ENCODE measurements at places on chromosomes 2 and 18.
A peak's percentile ranks its signal among the peaks of the same experiment; 100 is the strongest.

DNA sequence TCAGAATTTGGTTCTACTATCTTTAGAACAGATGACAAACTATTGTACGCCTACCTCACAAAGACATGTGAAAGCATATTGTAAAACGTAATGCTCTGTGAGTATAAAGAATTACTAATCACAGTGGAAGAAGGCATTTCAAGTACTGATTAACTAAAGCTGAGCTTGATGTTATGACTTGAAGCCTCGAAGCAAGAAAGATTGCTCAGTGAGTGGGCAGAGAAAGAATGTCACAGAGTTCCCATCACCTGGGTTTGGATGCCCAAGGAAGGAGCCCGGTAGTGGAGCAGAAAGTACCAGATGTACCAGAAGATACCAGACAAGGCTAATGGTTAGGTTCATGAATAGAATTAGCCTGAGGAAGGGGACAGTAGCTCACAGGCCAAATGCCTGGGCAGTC is 39.5 kb upstream of the FAM110C start:
- no peak for DNase-seq

DNA sequence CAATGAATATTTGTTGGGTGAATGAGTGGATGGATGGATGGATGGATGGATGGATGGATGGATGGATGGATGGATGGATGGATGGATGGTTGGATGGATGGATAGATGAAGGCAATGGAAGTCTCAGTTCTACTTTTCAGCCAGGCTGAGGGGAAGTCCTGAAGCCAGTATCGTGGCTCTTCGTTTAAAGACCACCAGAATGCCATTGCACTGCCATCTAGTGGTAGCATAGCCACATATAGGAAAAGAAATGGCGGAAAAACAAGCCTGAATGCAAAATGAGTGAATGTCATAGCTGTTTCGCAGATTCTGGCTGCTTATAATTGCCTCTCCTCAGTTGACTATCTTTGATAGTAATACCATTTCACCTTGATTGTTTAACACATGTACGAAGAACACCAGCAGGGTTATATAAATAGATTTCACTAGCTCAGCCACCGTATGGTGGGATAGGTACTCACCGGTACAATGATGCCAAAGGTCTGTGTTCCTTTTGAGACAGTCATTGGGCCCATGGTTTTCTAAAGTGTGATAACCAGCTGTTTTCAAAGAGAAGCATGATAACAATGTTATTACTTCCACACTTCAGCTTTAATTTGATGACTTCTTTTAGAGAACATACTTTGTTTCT is 62.3 kb upstream of the GREB1L start:
- DNase-seq, result peak; percentile 54

GRCh38 chr2:96116424-96116878 is at the start of gene ADRA2B:
Gene ADRA2B, minus strand, starts transcription at chr2:96116571. Its CDS starts 422 bp downstream, at chr2:96116149.
- peak; percentile 82 for DNase-seq

DNA sequence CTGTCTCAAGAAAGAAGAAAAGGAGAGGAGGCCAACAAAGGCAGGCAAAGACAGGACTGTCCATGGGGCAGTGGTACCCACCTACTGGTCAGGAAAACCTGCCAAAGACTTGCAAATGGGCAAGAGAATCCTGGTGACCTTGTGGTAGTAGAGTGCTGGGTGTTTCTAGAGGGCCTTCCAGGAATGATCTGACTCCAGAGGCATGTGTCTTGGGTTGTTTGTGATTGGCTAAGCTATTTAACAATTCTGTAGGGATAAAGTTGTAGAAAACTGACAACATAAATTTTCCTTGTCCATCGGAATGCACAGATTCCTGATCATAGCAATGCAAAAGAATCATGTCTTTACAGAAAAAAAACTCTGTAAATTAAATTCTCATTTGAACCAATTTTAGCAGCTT is 68.5 kb upstream of the ZNF532 start:
- no peak for DNase-seq

GRCh38 chr2:21818212-21818795 is 694.5 kb downstream of the TDRD15 start:
- no peak for DNase-seq

- no peak for DNase-seq
Measured at GRCh38 chr2:135768863-135769262, 27.2 kb downstream of the UBXN4 start.

GRCh38 chr2:95307036-95307435 is 9.9 kb downstream of the KCNIP3 start:
- no peak for DNase-seq

- no peak for DNase-seq
Measured at GRCh38 chr2:181072486-181073235, 92.3 kb downstream of the UBE2E3 start.

GRCh38 chr2:54073796-54074195 is 41.6 kb upstream of the ACYP2 start:
- no peak for DNase-seq

GRCh38 chr2:107728586-107728985 is 98.1 kb upstream of the RGPD4 start:
- no peak for DNase-seq

- no peak for DNase-seq
Measured at GRCh38 chr18:57980573-57981307, 63.3 kb upstream of the NEDD4L start.

- DNase-seq, result no peak
Measured at GRCh38 chr2:70008290-70008689, 46.9 kb upstream of the ASPRV1 start.

DNA sequence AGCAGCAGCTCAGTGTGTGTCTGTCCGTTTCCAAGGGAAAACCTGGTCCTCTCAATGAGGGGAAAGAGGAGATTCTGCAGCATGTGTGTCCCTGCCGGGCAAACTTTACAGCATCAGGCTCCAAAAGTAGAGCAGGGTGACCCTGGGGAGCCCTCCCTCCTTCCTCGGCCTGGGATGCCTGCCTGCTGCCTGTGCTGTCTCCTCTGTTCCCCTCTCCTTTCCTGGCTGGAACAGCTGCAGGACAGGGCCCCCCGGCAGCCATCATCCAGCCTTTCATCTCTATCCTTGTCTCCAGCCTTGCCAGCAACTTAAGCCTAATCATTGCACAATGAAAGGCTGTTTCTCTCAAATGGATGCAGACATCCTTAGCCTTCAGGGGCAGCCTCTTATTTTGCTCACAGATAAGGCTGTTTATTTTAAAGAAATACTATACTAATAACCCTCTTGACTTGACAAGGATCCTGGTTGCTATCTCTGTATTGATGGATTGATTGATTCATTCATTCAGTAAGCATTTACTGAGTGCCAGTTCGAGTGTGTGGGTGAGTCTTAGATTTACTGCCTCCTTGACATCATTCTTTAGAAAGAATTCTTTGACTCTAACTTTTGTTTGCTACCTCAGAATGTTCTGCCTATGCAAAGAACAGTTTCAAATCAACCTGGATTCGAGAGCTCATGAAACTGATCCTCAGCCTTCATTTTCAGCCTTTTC is 40.6 kb upstream of the EDAR start:
- no peak for DNase-seq

GRCh38 chr18:25457126-25457525 is 105.2 kb upstream of the ZNF521 start:
- no peak for DNase-seq

GRCh38 chr2:4340536-4340935 is 637.2 kb downstream of the DCDC2C start:
- DNase-seq, result no peak

- DNase-seq, result no peak
Measured at GRCh38 chr2:220273082-220273481, 645.7 kb downstream of the SLC4A3 start.

- DNase-seq, result no peak
Measured at GRCh38 chr2:46336283-46336959, 39.2 kb downstream of the EPAS1 start.

DNA sequence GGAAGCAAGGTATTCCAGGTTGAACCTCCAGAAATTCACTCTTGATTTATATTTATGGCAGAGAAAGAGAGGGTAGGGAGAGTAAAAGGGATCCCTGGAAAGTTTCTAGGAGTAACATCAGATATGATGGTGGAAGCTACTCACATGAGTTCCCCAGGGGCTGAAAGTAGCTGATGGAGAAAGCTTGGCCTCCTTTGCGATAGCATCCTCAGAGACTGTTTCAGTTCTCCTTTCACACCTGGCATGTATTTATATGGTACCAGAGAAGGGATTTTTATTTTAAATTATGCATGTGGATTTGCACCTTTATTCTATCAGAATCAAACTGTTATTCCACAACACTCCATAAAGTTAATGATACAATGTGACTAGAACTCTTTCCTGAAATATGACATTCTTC is 126.3 kb upstream of the OSR1 start:
- DNase-seq, result no peak

DNA sequence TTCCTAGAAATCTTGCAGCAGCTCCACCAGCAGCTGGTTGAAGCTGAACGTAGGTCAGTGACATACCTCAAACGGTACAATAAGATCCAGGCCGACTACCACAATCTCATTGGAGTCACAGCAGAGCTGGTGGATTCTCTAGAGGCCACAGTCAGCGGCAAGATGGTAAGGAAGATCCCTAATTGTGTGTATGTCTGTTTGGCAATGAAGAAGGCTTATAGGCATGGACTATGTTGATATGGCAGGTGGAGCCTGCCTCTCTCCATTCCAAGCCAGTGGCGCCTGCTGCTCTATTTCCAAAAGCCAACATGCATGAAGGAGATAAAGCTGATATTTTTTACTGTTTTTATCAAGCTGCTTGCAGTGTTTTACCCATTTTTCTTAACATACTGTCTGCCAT is 36.8 kb downstream of the ARMC9 start:
- DNase-seq, result no peak

GRCh38 chr2:143928613-143929012 is 591.3 kb downstream of the ZEB2 start:
- no peak for DNase-seq

DNA sequence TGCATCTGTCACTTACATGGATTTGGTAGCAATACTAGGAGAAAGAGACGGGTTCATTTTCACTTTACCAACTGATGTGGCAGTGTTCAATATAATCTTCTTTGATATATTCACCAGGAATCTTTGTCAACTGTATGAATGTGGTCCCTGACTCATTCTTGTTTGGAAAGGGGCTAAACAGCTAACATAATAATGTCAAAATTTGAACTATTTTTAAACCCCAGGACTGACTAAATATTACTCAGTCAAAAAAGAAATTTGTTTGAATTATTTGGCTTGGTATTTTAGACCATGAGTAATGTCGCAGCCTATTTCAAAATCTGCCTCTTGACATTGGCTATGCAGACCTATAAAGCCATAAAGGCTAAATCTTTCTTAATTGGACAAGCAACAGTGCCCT is 413.7 kb upstream of the RGPD4 start:
- DNase-seq, result no peak

- no peak for DNase-seq
Measured at GRCh38 chr2:33425586-33426031, 50.8 kb upstream of the RASGRP3 start.

DNA sequence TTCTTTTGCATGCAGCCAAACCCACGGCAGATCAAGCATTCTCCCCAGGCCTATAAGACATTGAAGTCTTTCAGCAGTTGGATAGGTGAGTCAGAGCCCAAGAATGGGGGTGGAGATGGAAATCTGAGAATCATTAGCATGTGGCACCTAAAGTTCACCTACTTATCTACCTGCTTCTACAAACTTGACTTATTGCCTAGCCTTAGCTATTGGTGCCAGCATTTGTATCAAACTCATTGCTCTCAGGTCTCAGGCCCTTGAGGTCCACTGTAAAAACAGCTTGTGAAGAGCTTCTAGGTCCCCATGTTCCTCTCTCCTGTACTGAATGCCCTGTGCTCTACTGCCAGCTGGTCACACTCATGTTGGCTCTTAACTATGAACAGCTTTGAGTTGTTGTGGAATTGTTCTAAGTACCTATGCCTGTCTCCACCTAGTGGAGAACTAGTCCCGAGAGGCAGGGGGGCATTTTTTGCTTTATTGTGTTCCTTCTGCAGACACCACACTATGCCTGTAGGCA is 278.4 kb upstream of the SPRED2 start:
- DNase-seq, result peak; percentile 23

DNA sequence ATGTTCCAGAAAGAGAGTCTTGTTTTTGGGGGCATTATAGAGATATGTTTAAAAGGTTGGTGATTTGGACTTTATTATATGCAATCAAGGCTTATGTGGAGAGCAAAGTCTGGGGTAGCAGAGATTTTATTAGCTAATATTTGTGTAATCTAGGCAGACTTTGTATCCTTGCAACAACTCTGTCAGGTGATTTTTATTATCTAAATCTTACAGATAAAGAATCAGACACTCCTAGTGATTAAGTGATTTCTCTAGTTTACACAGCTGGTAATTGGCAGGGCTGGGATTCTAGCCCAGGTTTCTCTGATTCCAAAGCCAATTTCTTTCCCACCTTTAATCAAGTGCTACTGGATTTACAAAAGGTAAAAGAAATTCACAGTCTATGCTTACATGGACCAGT is 33.3 kb upstream of the NCK2 start:
- no peak for DNase-seq

GRCh38 chr2:21422724-21423522 is 299.2 kb downstream of the TDRD15 start:
- DNase-seq, result no peak

DNA sequence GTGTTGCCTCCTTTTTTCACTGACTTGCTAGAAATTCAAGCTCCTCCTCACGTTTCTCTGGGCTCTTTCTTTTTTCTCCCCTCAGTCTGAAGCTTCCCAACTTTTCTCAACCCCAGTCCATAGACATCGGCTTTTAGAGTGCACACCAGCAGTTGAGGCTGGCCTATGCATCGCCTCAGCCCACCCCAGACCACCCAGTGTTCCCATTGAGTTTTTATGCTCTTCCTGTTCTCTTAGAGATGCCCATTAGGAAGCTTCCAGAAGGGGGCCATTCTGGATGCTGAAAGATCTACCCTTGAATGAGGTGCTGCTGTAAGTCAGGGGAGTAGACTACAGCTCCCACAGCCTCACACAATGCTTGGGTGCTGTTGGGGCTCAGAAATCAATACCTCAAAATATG is 12.0 kb upstream of the GYPC start:
- DNase-seq, result no peak

- DNase-seq, result peak; percentile 47
Measured at GRCh38 chr2:54456612-54457322, 640 bp downstream of the SPTBN1 start.

DNA sequence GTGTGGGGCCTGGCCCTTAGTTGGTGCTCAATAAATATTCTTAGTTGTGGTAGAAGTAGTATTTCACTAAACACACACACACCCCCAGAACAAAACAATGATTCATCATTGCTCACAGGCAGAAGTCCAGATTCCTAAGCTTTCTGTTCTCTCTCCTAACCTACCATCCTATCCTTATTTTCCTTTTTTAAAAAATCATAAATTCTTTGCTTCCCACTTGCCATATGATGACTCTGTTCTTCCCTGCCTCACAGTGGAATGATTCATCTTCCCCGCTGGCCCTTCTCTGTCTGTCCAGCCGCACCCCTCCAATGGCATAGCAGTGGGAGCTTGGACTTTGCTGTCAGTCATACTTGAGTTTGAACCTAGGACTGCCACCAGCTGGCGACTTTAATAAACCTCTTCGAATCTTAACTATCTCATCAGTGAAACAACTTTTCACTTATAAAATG is 5.2 kb downstream of the EML6 start:
- DNase-seq, result peak; percentile 30

DNA sequence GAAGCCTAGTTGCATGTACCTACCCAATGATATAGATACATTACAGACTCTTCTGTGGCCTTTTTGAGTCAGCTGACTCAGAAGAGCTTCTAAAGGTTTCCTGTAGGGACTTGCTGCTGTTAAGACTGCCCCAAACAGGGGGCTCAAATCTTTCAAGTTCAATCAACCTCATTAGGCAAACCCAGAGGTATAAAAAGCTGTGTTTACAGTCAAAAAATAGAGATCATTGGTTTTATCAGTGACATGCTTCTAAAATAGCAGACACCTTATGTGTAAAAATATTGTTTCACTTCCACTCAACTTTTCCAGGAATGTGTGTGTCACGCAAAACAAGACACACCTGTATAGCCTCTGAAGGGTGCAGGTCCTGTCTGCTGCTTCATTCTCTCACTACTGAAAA is 624.3 kb upstream of the FANCL start:
- no peak for DNase-seq

All from HuH-7.5 (cell line).